Stimulated activated CD8-positive, alpha-beta memory T cell treated with anti-CD3 and anti-CD28 coated beads, Interleukin-7, amount 100 ng/mL, for 1 hour (primary cell): ENCODE measurements at places on chromosomes 12 and 14.

DNA sequence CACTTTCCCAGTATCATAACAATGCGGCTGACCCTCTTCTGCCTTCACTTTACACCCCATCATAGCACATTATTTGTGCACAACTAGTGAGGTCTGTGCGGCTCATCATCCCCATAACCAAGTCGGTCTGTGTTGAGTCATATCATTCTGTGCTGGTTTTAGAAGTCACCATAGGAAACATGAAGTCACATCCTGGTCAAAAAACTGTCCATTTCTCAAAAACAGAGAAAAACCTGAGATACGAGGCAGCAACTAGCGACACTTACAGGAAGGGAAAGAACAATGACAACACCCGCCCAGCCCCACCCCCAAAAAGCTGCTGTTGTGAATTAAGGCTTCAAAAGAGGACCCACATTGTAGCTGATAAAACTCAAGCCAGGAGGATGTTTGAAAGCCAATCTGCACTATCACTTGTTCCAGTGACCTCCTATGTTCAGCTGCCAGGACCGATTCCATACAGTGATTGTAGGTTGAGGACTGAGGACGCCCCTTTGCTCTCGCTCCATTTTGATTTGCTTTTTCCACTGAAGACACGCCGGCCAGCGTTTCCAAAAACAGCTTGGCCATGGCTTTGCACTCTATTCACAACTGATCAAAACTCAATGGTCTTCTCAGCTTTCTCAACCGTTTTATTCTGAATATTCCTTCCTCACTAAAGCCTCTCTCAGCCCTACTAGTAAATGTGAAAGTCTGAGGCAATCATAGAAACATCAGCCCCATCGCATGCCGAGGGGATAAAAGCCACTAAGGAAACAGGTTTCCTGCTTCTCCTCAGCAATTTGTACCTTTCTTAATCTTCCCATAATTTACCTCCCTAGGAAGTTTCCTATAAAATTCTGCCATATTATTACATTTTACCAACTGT lies 87.5 kb downstream of the DUSP16 start:
- DNase-seq: no peak

- DNase-seq: no peak
These were observed 72.9 kb downstream of the DDX51 start for GRCh38 chr12:132071040-132071810.

DNA sequence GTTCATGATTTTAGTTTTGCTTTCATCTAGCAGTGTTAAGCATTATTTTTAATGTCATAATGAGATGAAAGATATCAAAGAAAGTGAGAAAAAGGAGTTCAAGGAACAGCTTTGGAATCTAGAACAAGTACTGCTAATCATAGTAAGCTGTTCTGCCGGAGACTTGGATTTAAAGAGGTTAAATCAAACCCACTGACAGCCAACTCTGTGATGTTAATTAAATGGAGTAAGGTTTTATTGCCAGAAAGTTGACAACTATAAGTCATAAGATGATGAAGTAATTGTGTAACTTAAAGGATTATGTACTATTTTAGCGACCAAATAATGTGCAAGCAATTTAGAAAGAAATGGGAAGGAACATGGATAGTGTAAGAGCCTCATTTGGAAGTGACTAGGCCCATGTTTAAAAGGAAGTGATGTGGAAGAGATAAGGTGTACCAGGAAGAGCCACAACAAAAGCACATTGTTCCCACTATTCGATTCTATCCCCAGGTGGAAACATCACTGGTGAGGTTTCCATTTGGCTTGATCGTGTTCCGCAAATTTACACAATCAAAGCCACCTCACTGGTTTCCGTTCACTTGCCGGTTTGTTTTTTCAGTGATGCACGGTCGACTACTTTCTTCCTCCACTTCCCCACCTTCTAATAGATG lies 388.5 kb downstream of the PAWR start:
- DNase-seq: no peak

DNA sequence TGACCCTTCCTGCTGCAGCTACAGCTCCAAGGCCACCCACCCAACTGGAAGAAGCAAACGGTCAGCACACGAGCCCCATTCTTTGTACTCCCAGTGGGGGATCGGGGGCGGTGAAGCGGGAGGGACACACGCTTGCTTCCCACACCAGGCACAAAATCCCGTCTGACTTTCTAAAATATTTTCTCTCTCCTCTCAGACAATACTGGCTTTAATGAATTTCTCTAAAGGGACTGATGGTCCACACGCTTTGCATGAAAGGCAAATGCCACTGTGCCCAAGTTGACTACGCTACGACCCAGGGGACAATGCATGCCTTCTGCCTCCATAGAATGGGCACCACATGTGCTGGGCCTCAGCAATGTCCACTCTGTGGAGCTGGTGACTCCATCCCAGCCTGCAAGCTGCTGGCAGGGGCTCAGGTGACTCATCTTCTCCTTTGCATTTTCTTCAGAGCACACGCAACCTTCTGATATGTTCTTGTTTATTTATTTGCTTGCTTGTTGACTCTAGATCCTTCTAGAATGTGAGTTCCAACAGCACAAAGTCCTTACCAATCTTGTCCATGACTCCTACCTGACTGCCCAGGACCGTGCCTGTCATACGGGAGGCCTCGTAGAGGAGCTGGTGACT lies 15.6 kb downstream of the SYNE3 start:
- DNase-seq: no peak

GRCh38 chr12:75699728-75700496 lies 188.5 kb upstream of the KRR1 start:
- DNase-seq: no peak

- no peak for DNase-seq
These were observed 21.3 kb downstream of the MLXIP start for GRCh38 chr12:122099856-122100255.

DNA sequence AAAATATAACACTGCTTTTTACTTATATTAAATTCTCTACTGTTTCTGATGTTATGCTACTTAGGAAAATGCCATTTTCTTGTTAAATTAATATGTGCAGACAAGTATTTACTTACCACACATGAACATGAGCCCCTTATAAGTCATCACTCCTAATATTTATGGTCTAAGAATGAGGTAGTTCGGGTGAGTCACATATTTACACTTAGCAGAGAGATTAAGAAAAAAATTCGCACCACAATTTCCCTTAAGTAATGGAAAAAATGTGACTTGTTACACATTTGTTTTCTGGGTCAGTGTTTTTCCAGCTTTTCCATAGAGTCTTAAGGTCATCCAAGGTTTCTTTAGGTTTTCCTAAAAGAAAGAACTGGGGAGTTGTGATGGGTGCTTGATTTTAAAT lies 68.3 kb downstream of the RERG start:
- no peak for DNase-seq

GRCh38 chr12:91896286-91897024 lies 249.2 kb downstream of the BTG1 start:
- no peak for DNase-seq

DNA sequence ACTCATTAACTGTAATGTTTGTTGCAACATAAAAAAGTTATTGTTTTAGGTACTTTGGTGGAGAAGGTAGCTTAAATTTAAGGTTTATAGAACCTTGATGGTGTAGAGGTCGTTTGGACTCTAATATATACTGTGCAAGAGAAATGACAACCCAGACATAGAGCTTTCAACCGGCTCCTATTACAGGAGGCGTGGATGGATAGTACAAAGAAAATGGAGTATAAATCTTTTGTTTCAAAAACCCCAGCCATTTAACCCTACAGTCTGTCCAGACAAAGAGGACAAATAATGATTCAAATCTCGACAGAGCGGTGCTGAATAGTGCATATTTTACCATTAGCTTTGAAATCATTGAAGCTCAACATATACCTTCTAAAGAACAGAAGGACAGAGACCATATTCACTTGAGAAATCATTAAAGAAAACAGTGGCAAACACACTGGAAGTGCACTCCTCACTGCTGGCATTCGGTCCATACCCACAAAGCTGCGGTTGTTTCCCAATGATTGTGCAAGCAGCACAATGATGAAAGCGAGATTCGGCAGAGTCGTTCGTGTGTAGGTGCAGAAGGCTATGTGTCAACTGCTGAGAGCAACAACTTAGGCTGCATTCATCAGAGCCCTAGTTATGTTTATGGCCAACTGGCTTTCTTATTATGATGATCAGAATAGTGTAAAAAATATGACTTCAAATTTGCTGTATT lies 688.6 kb downstream of the NOVA1 start:
- no peak for DNase-seq

- DNase-seq: no peak
These were observed 14.1 kb upstream of the KRAS start for GRCh38 chr12:25264862-25265261.

- no peak for DNase-seq
These were observed 42.1 kb downstream of the CCDC175 start for GRCh38 chr14:59534361-59534987.
